Liver (tissue), 10 donors: ENCODE measurements at places on chromosomes 4 and X.

DNA sequence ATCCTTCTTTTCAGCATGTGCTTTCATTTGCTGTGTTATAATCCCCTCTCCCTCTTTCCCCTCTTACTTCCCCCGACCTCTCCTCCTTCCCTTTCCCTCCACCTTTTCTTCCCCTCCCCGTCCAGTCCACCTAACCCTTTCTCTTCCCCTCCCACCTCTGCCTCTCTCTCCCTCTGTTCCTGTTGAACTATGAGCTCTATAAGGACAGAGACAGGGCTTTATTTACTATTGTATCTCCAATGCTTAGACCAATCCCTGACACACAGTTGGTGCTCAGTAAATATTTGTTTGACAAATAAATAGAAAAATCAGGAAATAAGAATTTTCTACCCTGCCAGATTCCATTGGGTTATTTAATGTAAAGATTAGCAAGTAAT is 60.8 kb downstream of the EGF start:
- no peak for DNase-seq

DNA sequence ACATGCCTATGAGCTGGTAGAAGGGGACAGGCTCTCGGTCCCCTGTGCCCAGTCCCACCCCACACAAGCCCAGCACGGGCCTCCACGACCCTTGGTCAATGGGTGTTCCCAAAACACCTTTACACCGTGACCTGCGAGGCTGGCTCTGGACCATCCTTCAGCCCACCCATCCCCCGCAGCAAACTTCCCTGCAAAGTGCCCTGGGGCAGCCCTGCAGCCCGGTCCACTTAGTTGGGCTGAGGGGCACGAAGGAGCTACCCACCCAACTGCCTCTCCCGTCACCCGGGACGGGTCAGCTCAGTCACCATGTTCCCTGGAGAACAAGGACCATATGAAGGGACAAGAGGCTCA is 23.4 kb downstream of the WDR1 start:
- no peak for DNase-seq

DNA sequence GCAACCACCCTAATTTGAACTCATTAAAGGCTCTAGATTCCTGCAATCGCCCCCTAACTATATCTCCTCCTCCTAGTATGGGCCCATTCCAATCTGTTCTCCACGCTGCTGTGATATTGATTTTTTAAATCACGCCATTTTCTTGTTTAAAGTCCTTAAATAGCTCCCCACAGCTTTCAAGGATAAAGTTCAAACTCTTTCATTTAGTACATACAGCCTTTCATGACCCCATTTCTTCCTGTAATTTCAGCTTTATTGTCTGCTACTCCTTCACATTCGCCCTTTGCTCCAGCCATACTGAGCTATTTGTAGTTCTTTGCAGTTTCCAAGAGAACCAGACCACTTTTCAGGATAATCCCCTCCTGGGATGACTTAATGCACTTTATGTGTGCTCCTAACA is 118.5 kb downstream of the GC start:
- no peak for DNase-seq

GRCh38 chr4:7427361-7427760 is 7.4 kb downstream of the PSAPL1 start:
- DNase-seq = no peak

GRCh38 chrX:130705591-130705990 is 197.4 kb downstream of the ENOX2 start:
- no peak for DNase-seq
